Activated CD8-positive, alpha-beta T cell treated with anti-CD3 and anti-CD28 coated beads, Interleukin-2, amount 10 ng/mL, durations not matched to agents 7 days and 5 days (primary cell): ENCODE measurements at places on chromosomes 5 and 9. TPM values are rescaled to one million over a fixed set of nuclear protein-coding genes. Genes with fewer than 3 reads are reported as not detected.
A peak's percentile ranks its signal among the peaks of the same experiment; 100 is the strongest.

GRCh38 chr5:38426986-38427950 lies 129.2 kb downstream of the LIFR start:
- no peak for DNase-seq

- DNase-seq = no peak
Measured at GRCh38 chr5:42005561-42006153, 80.6 kb downstream of the FBXO4 start.

ZNF189 gene
- 9.7 TPM for total RNA-seq

- no peak for DNase-seq
Measured at GRCh38 chr5:64807520-64807919, 38.8 kb downstream of the CWC27 start.

SLC27A6 gene
- not detected for total RNA-seq

DNA sequence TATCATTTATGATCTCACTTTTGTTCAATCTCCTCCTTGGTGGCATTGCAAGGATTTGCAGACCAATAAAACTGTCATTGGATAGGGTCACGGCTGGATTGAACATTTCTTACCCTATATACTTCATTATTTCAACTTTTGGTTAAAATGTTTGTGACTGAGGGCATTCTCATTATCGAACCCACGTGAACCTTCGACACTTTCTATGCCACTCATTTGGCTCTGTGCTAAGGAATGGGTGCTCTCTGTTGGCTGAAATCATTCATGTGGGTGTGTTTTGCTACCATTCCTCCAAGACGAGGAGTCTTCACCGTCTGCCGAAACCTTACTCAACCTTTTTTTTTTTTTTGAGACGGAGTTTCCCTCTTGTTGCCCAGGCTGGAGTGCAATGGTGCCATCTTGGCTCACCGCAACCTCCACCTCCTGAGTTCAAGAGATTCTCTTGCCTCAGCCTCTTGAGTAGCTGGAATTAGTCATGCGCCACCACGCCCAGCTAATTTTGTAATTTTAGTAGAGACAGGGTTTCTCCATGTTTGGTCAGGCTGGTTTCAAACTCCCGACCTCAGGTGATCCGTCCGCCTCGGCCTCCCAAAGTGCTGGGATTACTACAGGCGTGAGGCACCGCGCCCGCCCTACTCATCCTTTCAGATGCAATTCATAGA lies 62.5 kb downstream of the CSNK1A1 start:
- DNase-seq = no peak

- no peak for DNase-seq
Measured at GRCh38 chr5:51518607-51519006, 135.4 kb downstream of the ISL1 start.

GRCh38 chr9:109026306-109026705 lies 13.0 kb upstream of the CTNNAL1 start:
- no peak for DNase-seq

INSL6 gene
- total RNA-seq = not detected

IL13 gene
- total RNA-seq = 1.6 TPM

DNA sequence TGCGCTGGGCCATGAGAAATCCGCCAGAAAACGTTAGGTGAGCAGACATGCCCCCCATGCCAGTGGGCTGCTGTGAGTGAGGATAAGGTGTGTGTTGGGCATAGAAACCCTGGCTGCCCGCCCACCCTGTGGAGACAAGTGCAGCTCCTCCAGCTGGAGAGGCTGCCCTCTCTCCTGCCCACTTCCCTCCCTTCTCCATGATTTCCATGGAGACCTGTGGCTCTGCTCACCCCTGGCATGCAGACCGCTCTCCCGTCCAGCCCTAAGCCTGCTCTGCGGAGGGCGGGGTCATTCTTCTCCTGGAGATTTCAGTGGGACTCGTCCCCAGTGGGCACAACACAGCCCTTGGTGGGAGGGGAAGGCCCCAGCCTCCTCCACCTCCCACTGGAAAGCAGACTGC lies 133.0 kb upstream of the FAM120A start:
- DNase-seq = no peak

- DNase-seq = no peak
Measured at GRCh38 chr5:115583474-115583873, 18.8 kb downstream of the TICAM2 start.

HTR1A gene
- not detected for total RNA-seq

DNA sequence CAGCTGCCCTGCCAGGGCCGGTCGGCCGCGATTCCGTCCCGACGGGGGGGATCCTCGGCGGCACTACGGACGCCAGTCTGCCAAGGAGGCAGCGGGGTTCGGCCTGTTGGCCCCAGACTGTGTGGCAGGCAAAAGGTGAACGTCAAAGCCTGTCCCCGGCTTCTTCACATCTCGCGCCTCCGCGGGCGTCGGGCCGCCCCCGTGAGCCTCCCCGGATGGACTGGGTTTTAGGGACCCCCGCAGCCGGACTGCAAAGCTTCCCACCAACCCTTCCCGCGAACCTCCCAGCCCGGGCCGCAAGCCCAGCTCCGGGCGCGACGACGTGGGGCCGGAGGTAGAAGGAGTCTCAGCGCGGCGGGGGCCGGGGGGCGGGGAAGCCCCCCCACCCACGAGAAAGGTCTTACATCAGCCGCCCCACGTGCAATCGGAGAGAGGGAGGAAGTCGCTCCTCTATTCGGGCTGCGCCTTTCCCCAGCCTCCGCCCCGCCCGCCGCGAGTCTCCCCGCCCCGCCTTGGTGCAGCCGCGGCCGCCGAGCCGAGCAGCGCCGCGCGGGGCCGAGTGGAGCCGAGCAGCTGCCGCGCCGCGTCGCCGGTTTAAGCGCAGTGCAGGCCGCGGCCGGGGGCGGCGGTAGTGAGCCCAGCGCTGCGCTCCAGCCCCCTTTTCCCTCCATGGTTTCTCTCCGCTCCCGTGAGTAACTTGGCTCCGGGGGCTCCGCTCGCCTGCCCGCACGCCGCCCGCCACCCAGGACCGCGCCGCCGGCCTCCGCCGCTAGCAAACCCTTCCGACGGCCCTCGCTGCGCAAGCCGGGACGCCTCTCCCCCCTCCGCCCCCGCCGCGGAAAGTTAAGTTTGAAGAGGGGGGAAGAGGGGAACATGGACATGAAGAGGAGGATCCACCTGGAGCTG lies at the start of gene ANP32B:
Gene ANP32B, plus strand, starts transcription at position 659 of the 906 bp plus-strand sequence. Its CDS starts 215 bp downstream, at position 874.
- peak; percentile 95 for DNase-seq
